Occipital lobe (tissue), 3 donors: ENCODE measurements at places on chromosomes 13 and 19. TPM values are rescaled to one million over a fixed set of nuclear protein-coding genes. Genes with fewer than 3 reads are reported as not detected.

DNA sequence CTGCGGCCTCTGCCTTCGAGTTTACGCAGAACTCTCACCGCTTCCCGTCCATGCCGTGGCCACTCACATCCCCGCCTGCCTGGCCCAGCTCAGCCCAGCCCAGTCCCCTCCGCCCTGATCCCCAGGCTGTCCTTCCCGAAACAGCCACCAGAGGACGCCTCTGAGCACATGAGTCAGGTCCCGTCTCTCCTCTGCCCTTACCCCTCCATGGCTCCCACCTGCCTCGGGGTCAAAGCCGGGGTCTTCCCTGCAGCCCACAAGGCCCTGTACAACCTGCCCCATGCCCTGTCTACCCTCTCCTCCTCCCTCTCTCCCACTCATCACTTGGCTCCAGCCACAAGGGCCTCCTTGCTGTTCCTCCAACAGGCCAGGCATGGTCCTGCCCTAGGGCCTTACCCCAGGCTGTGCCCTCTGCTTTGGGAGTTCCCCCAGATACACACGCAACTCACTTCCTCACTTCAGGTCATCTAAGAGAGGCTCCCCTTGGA is 8.1 kb upstream of the SEMA6B start:
- no peak for DNase-seq

IGSF23 gene
- total RNA-seq, result not detected

- no peak for DNase-seq
These were observed 1.5 kb downstream of the GSX1 start for GRCh38 chr13:27793507-27794367.

- no peak for DNase-seq
These were observed 13.3 kb upstream of the LILRB1 start for GRCh38 chr19:54616821-54617560.

GRCh38 chr19:18304208-18304457 is 18.7 kb downstream of the LSM4 start:
- DNase-seq, result no peak

DNA sequence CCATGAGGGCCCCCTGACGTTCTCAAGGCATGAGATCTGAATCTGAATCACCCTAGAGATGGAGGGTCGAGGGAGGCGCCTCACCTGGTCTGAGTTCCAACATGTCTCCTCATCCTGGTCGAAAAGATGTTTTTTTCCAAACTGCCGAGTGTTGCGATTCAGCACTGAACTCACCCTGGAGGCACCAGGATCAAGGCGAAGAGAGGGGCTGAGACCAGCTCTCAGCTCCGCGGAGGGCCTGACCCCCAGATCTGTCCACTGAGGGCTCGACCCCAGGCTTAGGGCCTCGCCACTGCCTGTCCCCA is 555 bp downstream of the NR2C2AP start:
- DNase-seq, result no peak

- DNase-seq, result no peak
These were observed 10.9 kb upstream of the TLE5 start for GRCh38 chr19:3073159-3073563.

TMEM147 gene
- total RNA-seq, result 37.4 TPM

MIDN gene
- 15.3 TPM for total RNA-seq

TBXA2R gene
- 0.78 TPM for total RNA-seq

GRCh38 chr13:33362986-33363727 is 77.6 kb upstream of the STARD13 start:
- DNase-seq, result no peak

- DNase-seq, result no peak
These were observed 7.1 kb downstream of the LIPE start for GRCh38 chr19:42420055-42420544.

GRCh38 chr13:98301721-98302120 is 124.7 kb upstream of the RNF113B start:
- no peak for DNase-seq

- DNase-seq, result no peak
These were observed 26.4 kb upstream of the TPTE2 start for GRCh38 chr13:19587635-19588300.

KLK3 gene
- total RNA-seq, result not detected

GRCh38 chr19:9148697-9149096 is 8.5 kb downstream of the ZNF317 start:
- no peak for DNase-seq

LRRC4B gene
- total RNA-seq, result 75.8 TPM

DNA sequence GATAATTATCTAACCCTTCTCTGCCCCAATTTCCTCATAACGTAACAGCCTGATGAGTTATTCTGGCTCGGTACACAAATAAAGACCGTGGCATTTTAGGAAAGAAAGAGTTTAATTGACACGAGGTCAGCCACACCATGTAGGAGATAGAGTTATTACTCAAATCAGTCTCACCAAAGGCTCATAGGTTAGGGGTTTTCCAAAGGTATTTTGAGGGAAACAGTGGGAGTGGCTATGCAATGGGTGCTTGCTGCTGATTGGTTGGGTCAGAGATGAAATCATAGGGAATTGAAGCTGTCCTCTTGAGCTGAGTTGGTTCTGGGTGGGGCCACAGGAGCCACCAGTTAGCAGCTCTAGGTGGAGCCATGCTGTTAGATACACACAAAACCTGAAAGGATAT is 137.5 kb downstream of the FREM2 start:
- DNase-seq, result no peak

DNA sequence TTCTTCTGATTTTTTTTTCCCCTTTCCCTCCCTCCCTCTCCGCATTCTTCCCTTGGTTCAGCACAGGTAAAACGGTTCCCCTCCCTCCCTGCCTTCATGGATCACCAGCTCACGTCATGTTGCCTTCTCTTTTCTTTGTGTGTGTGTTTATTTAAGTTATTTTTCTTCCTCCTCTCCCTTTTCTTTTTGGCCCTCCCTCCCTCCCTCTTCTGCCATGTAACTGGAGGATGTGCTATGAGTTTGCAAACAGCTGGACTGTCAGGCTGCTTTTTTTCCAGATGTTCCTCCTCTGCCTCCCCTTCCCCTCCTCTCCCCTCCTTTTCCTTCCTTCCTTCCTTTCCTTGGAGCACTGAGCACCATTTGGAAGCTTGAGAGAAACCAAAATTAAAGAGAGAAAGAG is 2.0 kb downstream of the LENG9 start:
- no peak for DNase-seq

ZNF850 gene
- 7.5 TPM for total RNA-seq

DNA sequence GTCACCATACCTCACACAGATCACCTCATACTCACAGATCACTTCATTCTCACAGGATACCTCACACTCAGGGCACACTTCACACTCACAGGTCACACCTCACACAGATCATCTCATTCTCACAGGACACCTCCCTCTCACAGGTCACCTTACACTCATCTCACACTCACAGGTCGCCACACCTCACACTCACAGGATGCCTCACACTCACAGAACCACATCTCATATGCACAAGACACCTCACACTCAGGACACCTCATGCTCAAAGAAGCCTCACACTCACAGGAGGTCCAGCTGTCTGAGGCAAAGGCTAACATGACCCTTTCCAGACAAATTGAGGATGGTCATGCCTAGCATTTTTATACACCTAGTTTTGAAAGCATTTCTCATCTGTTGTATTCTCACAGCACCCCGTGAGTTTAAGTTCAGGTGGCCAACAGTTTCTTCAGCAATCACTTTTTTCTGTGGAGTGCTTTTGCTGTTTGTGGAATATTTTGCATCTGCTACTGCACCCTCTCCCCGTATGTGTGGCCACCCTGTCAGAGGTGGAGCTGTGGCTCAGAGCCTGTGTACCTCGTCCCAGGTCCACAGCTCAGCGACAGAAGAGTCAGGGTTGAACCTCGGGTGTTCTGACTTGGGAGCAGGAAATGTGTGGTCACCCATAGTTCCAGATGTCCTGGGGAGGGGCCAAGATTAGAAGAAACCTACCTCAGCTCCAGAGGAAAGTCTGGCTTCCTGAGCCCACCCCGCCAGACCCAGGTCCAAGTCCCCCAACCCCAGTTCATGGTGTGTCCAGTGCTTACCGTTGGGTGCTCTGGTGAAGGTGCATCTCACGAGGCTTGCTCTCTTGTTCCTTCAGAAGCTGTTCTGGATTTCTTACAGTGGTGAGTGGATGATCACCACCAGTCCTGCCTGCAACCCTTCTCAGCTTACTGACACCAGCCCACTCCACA is 7.6 kb downstream of the F7 start:
- no peak for DNase-seq

ADM5 gene
- 0.78 TPM for total RNA-seq

GRCh38 chr13:47250146-47250545 is 353.3 kb upstream of the HTR2A start:
- no peak for DNase-seq

DNA sequence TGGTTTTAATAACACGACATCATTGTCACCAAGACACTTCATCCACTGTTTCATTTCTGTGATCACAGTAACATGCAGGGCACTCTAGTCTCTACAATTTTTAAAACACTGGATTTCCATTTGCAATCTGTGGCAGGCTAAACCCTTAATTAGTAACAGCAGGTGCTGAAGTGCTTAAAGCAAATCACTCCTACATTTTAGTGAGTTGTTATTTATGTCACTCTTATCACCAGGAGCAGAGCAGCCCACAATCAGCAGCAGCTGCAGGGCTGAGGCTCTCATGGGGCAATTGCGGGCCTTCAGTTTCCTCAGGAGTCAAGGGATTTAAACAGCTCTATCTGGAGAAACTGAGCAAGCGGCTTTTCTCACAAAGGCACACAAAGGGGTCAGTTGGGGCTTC is 1.6 kb downstream of the SOHLH2 start:
- DNase-seq, result no peak

DNA sequence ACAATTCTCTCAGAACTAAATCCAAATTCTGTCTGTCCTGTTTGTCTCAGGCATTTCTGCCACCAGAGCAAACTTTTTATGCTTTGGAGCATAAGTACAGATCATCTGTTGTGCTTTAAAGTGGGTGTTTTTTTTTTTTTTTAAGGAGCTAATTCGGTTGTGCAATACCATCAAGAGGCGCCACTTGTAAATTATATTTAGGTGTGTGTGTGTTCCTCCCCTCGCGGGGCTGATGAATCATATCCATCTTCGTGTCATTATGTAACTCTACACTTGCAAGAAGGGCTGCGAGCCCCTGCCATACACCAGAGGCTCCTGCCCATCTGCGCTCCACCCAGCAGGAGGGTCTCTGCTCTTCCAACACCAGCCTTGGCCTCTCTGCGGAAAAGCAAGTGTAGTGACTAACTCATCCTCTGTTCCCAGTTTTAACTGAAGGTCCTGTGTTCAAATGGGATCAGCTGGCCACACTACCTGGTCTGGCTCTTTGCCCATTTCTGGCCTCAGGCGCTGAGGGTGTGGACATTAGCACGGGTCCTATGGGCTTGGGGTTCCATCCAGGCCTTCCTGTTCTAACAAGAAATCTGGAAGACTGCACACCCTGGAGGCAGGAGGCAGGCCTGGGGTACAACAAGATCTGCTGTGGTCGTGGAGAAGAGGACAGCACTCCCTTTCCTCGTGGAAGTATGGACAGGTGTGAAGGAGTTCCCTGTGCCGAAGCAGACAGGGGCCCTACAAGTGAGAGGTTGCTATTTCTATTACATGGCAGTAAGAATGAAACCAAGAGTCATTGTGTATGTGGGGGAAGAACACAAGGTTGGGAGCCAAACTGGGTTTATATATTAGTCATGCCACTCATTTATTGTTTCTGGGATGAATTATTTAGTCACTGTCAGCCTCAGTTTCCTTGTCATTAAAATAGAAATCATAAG is 96.1 kb upstream of the MBNL2 start:
- no peak for DNase-seq

TPTE2 gene
- 0.16 TPM for total RNA-seq

DNA sequence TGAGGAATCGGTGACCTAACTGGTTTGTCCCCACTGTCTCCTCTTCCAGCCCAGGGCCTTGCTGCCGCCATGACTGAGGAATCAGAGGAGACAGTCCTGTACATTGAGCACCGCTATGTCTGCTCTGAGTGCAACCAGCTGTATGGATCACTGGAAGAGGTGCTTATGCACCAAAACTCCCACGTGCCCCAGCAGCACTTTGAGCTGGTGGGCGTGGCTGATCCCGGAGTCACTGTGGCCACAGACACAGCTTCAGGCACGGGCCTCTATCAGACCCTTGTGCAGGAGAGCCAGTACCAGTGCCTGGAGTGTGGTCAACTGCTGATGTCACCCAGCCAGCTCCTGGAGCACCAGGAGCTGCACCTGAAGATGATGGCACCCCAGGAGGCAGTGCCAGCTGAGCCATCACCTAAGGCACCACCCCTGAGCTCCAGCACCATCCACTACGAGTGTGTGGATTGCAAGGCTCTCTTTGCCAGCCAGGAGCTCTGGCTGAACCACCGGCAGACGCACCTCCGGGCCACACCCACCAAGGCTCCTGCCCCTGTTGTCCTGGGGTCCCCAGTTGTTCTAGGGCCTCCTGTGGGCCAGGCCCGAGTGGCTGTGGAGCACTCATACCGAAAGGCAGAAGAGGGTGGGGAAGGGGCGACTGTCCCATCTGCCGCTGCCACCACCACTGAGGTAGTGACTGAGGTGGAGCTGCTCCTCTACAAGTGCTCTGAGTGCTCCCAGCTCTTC is 2.7 kb downstream of the ZNF574 start:
- no peak for DNase-seq

DNA sequence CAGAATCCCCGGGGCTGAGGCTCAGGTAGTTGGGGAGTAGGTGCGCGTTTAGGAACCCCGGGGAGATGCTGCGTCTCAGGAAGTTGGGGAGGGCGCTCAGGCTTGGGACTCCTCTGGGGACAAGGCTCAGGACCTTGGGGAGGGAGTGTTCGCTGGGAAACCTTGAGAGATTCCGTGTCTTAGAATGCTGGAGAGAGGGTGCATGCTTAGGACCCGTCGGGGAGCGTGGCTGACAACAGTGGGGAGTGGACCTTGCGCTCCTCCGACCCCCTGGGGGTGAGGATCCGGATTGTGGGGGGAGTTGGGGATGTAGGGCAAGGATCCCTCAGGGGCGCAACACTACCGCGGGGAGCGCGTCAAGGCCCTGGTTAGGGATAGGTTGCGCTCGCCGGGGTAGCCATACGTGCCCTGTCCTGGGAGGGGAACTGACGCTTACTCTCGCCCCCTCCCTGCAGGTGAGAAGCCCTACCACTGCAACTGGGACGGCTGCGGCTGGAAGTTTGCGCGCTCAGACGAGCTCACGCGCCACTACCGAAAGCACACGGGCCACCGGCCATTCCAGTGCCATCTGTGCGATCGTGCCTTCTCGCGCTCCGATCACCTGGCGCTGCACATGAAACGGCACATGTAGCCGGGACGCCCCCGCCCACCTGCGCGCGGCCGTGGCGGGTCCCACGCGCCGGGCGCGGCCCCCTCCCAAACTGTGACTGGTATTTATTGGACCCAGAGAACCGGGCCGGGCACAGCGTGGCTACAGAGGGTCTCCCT is 2.0 kb downstream of the KLF2 start:
- DNase-seq, result no peak

CRB3 gene
- not detected for total RNA-seq
